Cerebellar nuclear complex (tissue), 1 donor: ENCODE measurements at places on chromosomes 12 and 14.
A peak's percentile ranks its signal among the peaks of the same experiment; 100 is the strongest.

DNA sequence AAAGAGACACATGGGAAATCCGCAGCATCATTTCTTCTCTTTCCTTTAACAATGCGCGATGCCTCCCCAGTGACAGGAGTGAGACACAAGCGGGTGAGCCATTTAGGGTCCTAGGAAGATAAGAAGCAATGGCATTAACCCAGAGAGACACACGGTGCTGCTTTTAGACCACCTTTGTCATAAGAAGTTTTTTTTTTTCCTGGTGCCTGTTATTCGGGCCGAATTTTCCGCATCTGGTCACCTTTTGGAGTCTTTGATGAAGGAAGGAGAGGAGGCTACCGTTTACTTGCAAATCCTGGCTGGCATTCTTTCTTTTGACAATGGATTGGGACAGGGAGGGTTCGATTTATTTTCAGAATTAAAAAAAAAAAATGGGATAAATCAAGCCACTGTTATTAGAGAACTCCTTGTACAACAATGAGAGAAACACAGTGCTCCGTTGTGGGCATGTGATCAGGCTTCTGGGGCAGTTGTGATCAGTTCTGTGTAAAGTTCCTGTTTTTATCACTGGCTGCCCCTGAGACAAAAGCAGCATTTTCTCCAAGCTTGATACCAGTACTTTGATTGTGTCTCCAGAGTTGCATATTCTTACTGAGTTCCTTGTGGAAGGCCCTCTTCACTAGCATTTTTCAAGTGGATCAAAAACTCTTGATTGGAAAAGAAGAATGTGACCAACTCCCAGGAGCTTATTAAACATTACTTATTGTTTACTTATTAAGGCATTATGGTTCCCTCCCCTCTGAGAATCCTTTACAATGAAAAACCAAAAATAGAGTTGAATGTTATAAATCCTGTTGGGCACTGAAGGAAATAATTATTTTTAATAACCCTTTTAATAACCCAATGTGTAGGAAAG is 1.1 kb downstream of the DIP2B start:
- DNase-seq: no peak

GRCh38 chr12:56521209-56521589 is 421 bp upstream of the RBMS2 start:
- no peak for DNase-seq

- DNase-seq: peak; percentile 59
These were observed 5.3 kb downstream of the BHLHE41 start for GRCh38 chr12:26119391-26119989.

- no peak for DNase-seq
These were observed 16.6 kb upstream of the TBX3 start for GRCh38 chr12:114700392-114701103.

GRCh38 chr12:5807090-5807414 is 138.0 kb downstream of the ANO2 start:
- no peak for DNase-seq

- DNase-seq: no peak
These were observed 133.8 kb upstream of the CLEC14A start for GRCh38 chr14:38389681-38390080.

GRCh38 chr14:103283916-103284315 is 50.1 kb upstream of the EIF5 start:
- DNase-seq: no peak

DNA sequence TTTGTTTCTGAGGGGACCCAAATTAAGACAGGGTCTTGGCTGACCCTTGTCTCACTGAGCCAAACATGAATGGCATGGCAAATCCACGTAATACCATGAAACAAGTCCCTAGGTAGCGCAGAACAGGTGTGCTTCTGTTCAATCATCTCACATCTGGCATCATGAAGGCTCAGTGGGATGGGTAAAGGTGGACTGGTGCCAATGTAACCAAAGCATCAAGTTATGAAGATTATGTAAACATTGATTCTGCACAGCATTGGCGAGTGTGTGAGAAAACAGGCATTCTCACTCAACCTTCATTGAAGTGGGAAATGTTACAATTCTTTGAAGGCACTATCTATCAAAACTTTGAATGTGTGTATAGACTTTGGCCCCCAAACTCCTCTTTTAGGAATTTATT is 41.9 kb downstream of the PTGER2 start:
- no peak for DNase-seq

- DNase-seq: no peak
These were observed 60.8 kb downstream of the SLC24A4 start for GRCh38 chr14:92383805-92384204.

DNA sequence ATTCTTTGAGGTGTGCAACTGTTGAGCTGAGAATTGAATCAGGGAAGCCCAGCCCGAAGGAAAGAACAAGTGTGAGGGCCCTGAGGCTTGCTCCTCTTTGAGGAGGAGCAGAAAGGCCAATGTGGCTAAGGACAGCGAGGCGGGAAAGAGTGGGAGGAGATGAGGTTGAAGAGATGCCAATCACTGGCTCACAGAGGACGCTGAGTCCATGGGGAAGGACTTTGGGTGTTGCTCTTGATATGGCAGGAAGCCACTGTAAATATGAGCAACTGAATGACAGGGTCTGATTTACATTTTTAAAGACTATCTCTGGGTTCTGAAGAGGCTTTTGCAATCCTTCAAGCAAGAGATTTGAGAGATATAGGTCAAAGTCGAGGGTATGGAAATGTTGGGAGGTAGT is 3.3 kb upstream of the APPL2 start:
- no peak for DNase-seq
